ENCODE measurements at places on chromosomes 3 and 15.

DNA sequence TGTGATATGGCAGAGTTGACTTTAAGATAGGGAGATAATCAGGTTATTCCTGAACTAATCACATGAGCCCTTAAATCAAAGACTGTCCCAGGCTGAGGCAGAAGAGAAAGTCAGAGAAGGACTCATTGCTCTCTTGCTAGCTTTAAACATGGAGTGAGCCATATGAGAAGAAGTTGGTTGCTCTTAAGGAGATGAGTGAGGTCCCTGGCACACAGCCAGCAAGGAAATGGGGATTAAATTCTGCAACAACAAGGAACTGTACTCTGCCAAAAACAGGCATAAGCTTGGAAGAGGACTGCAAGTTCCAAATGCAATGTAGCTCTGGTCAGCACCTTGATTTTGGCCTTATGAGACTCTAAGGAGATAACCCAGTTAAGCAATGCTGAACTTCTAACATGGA lies 457.0 kb downstream of the PLOD2 start:
- no peak for DNase-seq

GRCh38 chr15:59371458-59372351 lies 966 bp downstream of the MYO1E start:
- DNase-seq, result no peak

- no peak for DNase-seq
Observed at GRCh38 chr15:91383532-91383931, 283.5 kb downstream of the SV2B start.

DNA sequence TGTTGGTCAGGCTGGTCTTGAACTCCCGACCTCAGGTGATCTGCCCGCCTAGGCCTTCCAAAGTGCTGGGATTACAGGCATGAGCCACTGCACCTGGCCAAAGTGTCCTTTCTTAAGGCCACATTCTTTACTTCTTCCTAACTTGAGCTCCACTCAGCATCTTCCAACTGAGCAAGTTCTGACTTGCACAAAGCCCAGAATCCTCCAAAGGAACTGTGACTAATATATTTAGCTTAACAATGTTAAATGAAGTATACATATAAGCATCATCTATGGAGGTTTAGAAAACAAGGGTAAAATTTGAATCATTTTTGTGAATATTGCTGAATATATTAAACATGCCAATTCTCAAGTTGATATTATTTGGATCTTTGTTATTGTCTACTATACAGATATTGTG lies 93.7 kb downstream of the SHQ1 start:
- no peak for DNase-seq

GRCh38 chr3:18747383-18747782 lies 322.2 kb upstream of the SATB1 start:
- no peak for DNase-seq

DNA sequence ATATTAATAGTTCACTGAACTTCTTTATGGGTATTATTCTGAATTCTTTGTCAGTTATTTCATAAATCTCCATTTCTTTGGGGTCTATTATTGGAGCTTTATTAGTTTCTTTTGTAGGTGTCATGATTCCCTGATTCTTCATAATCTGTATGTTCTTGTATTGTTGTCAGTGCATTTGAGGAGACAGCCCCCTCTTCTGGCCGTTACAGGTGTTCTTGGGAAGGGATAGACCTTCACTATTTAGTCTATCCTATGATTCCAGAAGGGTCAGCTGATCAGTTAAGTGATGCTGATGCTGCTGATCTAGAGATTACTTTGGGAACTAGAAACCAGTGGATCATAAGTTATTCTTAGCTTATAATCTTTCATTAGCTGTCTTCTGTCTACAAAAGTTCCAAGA lies 34.9 kb downstream of the TMEM39A start:
- DNase-seq, result no peak

DNA sequence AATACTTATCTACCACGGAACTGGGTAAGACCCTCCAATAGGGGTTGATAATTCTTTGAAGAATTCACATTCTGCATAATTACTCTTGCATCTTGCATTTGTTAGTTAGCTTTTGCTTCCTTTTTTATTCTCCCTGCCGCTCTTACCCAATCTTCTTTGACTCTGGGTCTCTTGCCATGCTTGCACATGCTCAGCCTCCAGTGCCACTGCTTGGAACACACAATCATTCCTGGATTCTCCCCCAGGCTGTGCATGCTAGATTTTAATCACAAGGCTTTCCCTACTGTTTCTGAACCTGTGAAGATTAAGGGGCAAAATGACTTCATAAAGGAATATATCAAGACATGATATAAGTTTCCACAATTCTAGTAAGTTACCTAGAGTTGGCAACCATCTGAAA lies 133.1 kb downstream of the IL1RAP start:
- DNase-seq, result no peak

DNA sequence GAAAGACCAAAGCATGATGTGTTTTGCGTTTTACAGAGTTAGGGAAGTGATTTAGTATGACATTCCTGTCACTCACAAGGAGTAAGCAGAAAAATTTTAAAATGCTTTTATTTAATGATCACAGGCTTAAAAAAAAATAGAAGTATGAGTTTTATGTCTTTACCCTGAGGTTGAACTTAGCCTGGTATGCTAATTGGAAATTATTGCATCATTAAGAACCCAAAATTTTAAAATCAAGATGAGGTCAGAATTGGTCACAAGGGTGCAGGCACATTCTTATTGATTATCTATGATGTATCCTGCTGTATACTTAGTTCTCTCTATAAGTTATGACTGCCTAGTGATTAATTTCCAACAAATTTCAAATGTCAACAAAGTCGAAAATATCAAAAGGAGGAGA lies 585.6 kb upstream of the ALCAM start:
- DNase-seq, result no peak

DNA sequence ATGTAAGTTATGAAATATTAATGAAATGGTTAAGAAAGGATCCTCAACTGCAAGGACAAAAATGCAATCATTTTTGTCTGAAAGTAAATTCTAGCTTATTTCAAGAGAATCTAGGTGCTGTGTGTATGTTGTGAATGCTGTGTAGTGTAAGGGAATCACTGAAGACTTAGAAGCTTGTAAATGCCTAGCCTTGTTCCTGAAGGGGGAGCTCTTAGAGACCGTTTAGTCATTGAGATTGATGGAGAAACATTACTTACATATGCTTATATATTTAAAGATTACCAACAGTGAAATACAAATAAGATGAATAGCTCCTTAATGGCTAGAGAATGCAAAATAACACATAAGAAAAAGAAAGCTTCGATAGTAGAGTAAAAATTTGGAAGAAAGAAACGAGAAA lies 67.9 kb downstream of the CNTN4 start:
- no peak for DNase-seq

GRCh38 chr15:78179906-78180305 lies 30.7 kb downstream of the IDH3A start:
- DNase-seq, result no peak

DNA sequence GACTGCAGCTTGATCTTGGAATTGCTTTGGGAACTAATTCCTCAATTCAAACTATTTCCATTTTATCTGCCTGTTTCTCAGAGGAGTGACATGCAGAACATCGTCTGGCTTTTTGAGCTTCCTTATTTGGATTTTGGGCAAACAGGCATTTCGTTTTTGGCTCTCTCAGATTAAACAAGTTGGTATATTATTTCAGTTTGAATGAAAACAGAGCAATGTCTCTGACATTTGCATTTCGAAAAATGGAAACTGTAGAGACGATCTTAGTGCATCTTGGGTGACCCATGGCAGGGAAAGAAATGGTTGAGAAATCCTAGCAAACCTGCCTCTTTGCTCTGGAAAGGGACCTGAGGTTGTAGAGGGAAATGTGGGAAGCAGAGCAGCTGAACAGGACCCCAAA lies 33.0 kb upstream of the SNRK start:
- no peak for DNase-seq

DNA sequence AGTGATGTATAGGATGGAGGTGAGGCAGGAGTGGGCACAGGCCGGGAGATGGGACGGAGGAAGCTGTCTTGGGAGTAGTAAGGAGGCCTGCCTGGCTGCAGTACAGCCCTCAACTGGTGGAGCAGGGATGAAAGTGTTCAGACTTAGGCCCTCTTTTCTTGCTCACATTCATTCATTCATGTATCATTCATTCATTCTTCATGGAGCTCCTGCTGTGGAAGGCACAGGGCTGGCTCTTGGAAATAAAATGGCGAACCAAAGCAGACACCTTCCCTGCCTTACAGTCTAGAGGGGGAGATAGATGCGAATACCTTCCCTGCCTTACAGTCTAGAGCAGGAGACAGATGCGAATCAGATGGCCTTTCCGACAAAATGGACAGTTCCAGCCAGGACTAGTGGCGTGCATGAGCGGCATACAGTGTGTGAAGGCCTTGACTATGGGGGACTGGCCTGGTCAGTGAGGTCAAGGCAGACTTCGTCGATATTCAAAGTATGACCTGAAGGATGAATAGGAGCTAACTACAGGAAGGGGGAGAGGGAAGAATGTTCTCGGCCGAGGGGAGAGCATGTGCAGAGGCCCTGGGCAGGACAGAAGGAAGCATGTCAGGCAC lies 143.2 kb upstream of the TLE3 start:
- no peak for DNase-seq

- DNase-seq, result no peak
Observed at GRCh38 chr15:73139744-73140553, 87.7 kb downstream of the NEO1 start.

GRCh38 chr3:181948286-181948685 lies 236.6 kb downstream of the SOX2 start:
- DNase-seq, result no peak

DNA sequence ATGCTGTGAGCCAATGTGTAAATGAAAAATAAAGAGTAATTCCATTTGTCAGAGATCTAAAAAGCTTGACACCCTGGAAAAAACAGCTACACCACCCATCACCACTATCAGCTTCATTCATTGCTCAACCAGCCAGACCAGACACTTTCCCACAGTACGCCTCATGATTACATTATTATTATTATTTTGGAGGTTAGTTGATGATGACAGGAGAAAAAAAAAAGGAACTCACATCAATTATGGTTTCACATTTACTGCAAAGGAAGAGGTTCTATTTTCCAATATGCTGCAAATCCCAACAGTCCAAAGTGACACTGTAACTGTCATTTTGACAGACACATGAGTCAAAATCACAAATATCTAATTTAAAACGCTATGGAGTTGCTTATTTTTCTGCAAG lies 134.7 kb upstream of the TSC22D2 start:
- no peak for DNase-seq

DNA sequence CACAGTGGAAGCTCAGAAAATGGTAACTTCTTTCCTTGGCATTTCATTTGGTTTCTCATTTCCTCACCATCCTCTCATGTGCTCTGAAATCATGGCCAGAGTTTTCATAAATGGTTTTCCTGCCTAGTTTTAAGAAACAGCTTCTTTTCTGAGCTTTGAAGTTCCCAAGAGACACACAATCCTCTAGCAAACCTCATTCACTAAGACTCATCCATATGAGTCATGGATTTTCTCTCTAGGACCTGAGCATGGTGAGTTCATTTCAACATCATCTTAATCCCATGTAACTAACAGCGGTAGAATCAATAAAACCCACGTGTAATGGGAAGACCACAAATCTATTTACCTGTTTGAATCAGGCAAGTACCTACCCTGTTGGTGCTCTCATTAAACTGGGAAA lies 274.5 kb upstream of the LRTM1 start:
- DNase-seq, result no peak

DNA sequence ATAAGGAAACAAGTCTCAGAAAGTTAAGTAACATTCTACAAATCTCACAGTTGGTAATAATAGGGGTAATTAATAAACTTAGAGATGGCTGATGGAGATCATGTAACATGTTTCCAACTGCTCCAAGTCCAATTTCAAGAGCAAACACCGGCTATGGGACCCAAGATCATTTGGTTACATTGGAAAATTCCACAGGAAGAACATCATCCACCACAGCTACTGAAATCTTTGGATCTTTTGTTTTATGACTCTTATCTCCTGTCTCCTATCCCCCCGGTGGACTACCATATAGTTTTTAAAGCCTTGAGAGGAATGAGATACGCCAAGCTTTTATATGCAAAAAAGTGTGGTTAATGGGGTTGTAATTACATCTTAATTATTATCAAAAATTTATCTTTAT lies 216.1 kb downstream of the WNT5A start:
- DNase-seq, result no peak

DNA sequence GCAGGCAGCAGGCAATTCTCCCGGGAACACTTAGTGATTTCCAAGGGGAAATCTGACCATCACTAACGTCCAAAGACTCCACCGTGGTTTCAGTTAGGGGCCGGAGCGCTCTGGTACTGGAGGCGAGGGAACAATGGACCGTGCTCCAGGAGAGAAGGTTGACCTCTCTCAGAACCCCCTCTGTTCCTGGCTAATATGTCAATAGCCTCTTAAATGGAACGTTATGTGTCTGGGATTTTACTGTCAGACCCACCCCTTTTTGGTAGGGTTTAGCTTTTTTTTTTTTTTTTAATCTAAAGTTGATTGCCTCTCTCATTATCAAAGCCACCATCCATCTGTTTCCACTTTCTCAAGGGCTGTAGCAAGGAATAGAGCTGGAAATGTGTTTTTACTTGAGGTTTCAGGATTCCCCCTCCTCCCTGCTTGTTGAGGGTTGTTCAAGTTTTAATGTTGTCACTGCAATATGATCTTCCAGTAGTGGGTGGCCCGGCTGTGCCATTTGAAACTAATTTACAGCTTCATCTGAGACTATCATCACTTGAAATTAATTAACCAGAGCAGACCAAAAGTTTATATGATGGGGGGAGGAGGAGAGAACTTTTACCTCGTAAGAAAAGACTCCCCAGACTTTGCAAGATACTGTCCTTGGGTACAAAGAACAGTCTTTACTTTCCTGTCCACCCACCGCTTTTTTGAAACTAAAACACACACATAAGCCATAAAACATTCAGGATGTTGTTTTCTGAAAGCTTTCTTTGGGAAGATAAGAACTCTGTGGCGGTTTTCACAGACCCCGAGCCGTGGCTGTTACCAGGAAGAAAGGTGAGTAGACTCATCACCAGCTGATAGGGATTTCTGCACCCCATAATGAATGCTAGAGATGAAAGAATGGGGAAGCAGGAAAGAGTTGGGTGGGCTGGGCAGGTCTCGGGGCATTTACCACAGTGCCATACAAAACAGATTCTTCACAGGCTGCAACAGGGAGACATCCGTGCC lies 187.8 kb downstream of the UACA start:
- no peak for DNase-seq

- DNase-seq, result no peak
Observed at GRCh38 chr3:132161608-132162007, 126.8 kb upstream of the CPNE4 start.

DNA sequence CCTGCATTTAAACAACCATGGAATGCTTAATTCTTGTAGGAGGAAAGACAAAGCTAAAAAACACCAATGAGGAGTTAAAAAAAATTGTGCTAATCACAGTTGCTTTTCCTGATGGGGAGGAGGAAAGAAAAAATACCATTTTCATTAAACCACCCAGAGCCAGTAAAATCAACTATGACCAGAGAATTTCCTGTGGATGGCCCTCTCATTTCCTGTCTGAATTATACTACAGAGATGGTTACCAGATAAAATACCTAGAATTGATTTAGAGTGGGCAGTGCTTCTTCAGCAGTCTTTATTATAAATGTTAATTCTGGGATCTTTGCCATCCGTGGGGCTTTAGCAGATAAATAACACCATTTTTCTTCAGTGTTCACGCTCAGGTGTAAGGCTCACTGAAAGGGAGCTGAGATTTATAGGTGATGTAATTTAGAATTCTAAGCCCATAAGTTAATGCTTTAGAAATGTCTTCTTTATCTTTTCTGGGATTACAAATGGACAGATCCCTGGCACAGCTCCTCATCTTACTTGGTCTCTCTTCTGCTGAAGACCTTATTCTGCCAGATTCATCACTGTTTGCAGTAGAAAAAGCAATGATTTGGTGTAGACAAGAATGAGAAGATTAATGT lies 37.9 kb downstream of the RETNLB start:
- DNase-seq, result no peak
